Fibroblast of pulmonary artery (primary cell): ENCODE measurements at places on chromosomes 4 and X.

DNA sequence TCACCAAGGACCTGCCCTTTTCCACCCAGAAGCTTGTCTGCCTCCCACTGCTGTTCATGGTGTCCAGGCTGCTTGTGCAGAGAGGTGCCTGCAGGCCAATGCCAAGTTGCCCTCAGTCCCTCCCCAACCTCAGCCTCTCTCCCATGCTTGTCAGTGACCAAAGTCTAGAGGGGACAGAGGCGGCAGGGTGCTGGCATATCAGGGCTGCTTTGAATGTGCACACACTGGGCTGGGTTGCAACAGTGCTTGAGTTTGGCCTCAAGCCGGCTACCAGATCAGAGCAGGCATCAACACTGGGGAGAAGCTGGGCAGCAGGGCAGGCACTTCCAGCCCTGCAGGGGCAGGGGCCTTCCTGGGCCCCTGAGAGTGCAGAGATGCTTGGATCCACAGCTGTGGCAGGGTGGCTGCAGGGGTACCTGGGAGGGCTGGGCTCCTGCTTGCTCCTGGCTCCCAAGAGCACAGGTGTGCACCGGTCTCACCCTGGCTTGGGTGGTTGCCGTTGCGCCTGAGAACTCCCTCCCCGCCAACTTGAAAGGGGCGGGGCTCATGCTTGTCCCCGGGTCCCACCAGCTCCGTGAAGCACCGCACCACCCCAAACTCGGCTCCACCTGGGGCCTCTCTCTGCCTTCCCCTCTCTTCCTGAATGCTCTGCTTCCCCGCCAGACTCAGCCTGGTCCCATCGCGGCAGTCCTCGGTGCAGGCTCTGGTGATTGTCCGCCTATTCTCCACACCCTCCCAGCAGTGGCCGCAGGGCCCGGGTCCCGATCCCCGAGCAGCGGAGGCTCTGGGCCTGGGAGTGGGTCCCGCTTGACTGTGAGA lies 1681.9 kb upstream of the ADGRL3 start:
- DNase-seq, result no peak

GRCh38 chrX:30870572-30870971 lies 18.5 kb downstream of the TAB3 start:
- DNase-seq, result no peak

GRCh38 chr4:106629268-106629625 lies 260.7 kb upstream of the GIMD1 start:
- no peak for DNase-seq

- no peak for DNase-seq
Observed at GRCh38 chrX:69142788-69143469, 22.3 kb downstream of the PJA1 start.

DNA sequence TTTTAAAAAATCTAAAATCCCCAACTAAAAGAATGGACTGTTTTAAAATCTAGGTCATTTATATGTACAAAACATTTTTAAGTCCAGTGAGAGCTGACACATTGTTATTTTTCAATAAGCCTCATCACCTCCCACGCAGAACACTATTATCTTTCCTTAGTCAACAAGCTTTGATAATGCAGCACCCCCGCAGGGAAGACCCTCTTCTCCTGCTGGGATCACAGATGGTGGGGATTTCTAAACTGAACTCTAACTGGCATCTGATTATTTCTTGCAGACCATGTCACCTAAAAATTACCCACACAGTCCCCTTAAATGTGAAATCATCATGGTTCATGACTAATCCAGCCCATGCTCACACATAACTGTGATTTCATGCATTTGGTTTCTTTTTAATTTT lies 11.6 kb downstream of the SYTL4 start:
- DNase-seq, result peak; percentile 9

DNA sequence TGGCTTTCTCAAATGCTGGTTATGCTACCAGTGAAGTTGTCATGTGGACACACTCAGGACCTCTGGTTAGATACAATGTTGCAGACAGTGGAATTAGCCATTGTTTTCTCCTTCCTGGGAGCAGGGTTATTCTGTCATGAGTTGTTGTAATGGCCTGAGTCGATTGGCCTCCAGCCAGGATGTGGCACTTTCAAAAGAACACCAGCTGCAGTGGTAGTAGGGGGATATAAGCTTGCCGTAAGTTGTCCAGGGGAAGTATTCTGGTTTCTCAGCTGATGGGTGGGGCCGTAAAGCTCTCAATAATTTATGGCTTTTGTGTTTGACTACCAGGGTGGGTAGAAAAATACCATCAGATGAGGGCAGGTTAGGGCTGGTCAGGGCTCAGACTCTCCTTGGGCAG lies 697.5 kb upstream of the GNPDA2 start:
- DNase-seq, result no peak

DNA sequence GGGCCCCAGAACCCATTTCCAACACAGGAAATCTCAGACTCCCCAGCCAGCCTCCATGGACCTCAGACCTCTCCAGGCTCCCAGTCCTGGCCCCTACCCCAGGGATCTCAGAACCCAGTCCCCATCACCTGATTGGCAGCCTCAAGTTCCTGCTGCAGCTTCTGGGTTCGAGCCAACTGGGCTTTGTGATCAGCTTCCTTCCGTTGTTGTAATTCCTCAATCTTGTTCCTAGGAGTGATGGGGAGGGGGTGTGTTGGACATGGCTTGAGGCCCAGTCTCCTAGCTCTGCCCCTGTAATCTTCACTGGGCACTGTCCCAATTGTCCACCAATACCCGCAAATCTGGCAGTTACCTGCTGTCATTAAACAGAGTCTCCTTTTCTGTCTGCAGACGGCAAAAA lies 12.6 kb downstream of the GRIPAP1 start:
- DNase-seq, result peak; percentile 40

DNA sequence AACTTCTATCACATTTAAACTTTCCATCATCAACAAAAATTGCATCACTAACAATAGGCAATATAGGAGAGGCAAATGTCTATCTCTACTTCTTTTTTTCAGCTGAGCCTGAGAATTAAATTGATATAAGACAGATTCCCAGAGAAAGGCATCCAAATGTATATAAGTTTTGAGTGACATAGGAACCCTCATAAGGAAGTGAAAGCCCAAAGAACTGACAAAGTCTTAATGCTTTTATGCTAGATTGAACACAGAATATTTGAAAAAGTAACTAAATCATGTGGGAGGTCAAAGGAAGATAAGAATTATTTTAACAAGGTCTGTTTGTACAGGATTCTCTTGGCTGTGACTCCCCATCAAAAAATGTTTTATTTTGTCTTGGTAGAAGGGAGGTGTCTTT lies 714.9 kb downstream of the GRXCR1 start:
- DNase-seq, result no peak

DNA sequence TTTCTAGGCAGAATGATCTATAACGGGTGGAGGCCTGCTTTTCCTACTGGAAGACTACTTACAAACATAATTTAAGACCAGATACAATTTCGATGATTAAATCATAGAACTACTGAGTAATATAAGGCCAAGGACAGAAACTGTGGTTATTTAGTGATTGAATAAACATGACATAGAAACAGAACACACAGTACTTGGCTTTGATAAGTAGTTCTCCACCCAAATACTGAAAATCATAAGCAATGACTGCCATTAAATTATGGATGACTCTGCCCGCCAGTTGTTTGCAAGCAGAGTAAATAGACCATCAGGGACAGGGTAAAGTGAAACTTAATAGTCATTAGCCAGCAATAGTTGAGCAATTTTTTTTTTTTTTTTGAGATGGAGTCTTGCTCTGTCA lies 17.2 kb upstream of the SMIM14 start:
- no peak for DNase-seq

GRCh38 chr4:168880811-168881595 lies 129.1 kb downstream of the CBR4 start:
- DNase-seq, result no peak

- DNase-seq, result no peak
Observed at GRCh38 chr4:7018281-7018680, 24.9 kb upstream of the TADA2B start.

DNA sequence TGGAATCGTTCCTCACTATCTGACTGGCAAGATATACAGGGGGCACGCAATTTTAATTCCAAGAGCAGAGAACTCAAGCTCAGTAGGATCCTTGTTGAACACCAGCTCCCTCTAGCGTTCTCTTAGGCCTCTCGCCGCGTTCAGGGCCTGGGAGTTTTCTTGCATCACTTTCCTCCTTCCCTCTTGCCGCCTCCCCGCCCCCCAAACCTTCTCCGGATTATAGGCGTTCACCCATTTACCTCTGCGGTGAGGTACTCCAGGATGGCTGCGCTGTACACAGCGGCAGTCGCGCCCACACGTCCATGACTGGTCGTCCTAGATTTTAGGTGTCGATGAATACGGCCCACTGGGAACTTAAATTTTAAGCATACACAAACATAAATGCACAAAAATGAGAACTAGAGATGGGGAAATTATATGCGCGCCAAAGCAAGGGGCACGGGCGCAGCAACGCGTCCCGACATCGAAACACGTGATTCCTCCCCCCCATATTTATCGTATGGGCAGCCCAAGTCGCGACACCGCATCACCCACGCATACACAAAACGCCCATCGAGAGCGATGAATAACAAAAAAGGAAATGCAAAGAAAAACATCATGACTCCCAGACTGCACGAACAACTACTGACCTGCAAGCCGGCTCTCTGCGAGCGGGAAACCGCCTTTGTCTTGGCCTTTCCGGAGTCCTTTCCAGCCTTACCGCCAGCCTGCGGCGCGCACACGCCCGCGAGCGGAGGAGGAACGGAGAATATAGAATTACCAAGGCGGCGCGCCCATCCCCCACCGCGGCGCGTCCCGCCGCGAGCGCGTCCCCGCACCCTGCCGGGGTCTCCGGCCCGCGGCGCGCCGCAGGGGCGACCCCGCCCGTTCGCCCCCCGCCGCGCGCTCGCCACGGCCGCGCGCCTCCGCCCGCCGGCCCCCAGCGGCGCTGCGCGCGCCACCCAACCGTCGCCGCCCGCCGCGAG lies 759 bp downstream of the H2AZ1 start:
- DNase-seq, result peak; percentile 96
